ENCODE measurements at places on chromosomes 4 and X.

GRCh38 chrX:15401378-15401777, 17.2 kb upstream of the VEGFD start:
- no peak for DNase-seq

DNA sequence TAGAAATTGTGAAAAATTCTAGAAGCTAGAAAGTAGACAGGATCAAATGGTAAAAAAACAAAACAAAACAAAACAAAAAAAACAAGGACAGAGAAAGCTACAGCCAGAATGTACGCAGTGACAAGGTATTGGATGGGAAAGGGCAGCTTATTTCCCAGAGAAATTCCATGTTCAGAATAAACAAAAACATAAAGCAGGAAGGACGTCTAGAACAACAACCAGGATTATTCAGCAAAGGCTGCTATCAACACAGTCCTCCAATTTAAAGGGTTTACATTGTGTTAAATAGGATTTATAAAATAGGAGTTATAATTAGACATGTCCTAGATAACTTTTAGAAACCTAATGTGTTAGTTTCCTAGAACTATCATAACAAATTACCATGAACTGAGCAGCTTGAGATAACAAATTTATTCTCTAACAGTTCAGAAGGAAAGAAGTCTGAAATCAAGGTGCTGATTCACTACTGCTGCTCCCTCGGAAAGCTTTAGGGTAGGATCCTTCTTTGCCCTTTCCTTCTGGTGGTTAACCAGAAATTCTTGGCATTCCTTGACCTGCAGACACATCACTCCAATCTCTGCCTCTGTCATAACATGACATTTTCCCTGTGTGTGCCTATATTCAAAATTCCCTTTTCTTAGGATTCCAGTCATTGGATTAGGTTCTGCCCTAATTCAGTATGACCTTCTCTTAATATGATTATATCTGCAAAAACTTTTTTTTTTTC, 175.6 kb downstream of the SNCA start:
- DNase-seq = no peak

DNA sequence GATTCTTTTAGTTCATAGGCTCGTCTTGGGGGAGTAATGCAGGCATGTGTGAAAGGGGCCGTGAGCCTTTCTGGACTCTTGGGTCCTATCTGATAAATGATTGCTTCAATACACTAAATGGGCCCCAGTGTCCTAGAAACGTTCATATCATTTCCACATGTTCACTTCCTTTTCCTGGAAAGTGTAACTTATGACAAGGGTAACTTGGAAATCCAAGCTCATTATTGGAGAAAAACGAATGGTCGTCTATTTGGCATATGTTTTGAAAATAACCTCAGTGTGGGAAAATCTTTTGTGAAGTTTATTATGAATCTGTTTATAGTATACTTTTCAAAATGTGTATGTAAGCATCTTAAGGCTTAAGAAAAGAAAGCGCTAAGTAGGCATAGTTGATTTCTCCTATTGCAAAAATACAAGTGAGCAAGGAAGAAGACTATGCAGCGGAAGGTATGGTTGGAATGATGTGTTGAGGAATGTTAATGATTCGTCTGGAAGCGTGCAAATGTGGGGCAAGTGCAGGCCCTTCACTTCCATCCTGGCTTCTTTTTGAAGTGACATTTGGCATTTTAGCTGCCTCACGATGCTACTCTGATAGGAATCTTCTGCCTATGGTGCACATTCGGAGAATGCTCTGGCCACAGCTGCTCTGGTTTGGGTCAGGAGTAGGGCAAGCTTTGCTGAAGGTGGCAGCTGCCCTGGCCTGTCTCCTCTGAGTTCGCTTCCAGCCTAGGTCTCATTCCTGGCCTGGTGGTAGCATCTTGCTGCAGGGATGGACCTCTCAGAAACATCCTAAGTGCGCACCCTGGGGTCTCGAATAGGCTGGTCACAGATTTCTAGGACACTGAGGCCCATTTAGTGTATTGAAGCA, 49.5 kb upstream of the STOX2 start:
- DNase-seq = no peak

- no peak for DNase-seq
These were observed 601 bp downstream of the INPP4B start for GRCh38 chr4:142845293-142846107.

- DNase-seq = peak; percentile 54
These were observed 156.1 kb downstream of the STPG2 start for GRCh38 chr4:97987019-97987648.

GRCh38 chrX:53882331-53882730, 161.9 kb downstream of the PHF8 start:
- no peak for DNase-seq

DNA sequence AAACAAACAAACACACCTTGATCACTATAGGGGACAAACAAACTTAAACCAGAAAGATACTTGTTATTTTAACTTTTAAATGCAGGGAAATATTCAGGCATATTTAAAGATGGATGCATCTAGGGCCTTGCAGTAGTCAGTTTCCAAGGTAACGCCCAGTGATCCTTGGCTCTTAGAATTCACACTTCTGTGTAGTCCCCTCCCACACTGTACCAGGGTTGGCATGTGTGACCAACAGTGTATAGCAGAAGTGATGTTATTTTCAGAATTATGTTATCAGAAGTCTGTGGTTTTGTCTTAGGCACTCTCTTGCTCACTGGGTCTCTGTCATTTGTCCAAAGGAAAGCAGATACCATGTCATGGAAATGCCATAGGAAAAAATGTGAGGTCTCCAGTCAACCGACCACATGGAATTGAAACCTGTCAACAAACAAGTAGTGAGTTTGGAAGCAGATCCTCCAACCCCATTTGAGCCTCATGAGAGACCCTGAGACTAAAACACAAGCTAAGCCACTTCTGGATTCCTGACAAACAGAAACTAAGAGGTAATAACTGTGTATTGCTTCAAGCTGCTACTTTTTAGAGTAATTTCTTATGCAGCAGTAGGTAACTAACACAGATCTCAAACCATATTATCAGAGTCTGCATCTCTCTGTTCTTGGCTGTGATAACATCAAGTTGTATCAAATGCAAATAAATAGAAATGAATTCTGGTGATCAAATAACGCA, 670.3 kb downstream of the KCTD8 start:
- no peak for DNase-seq

DNA sequence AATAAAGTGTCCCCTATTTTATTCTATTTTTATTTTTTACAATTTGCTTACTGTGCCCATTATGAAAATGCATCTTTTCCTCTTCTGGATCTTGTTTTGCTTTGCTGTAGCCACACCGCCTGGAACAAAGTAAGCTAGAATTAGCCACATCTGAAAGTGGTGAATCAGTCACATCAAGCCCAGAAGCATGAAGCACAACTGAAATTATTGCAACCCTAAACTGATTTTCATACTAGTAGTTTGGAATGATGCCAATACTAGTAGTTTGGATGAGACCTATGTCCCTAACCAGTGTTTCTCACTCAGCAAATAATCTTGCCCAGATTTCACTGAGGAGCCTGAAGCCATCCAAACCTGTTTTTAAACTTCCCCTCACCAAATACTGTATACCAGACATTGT, 303.0 kb downstream of the EPHA5 start:
- DNase-seq = no peak

DNA sequence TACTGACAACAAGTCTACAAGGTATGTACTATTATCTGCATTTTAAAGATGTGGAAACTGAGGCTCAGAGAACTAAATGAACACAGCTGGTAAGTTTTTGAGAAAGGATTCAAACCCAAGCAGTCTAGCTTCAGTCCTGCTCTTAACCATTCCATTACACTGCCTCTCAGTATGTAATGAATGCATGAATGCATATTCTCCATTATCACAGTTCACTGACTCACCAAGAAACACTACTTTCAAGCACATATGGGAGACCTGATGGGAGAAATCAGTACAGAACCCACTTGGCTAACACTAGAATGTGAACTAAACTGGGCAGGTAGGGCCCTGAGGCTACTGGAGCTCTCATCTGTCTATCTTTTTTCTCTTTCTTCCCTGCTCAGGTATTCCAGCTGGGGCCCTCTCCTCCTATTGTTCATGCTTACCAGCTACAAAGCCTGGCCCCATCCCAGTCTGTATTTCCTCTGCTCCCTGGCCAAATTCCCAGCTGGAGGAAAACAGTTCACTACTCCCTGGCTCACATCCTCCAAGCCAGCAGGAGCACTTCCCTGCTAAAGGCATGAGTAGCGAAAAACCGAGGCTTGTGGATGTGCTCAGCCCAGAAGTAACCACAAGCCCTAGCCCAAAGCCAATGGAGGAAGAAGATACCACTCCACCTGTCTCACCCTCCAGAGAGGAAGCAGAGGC, 178.2 kb upstream of the ARHGEF9 start:
- DNase-seq = no peak

GRCh38 chrX:84933956-84934556, 69.6 kb upstream of the APOOL start:
- DNase-seq = no peak

GRCh38 chr4:93437991-93438390, 390.6 kb upstream of the ATOH1 start:
- no peak for DNase-seq

DNA sequence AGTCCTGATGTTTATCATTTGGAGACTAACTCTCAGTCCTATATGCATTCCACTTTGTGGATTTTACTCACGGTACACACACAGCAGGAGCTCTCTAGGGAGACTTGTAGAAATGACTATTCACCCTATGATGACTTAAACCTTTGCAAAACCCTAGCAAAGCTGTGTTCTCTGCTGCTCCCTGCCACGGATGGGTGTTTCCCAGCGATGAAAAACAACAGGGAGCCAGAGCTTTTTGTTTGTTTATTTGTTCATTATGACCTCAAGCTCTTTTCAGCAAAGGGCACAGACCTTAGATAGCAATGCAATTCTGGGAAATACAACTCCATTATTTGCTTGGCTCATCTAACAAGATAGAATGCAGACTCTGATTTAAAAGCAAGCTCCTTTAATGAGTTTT, 156.6 kb downstream of the GRIA3 start:
- DNase-seq = no peak

- no peak for DNase-seq
These were observed 67.4 kb downstream of the CHRNA9 start for GRCh38 chr4:40402556-40402955.

DNA sequence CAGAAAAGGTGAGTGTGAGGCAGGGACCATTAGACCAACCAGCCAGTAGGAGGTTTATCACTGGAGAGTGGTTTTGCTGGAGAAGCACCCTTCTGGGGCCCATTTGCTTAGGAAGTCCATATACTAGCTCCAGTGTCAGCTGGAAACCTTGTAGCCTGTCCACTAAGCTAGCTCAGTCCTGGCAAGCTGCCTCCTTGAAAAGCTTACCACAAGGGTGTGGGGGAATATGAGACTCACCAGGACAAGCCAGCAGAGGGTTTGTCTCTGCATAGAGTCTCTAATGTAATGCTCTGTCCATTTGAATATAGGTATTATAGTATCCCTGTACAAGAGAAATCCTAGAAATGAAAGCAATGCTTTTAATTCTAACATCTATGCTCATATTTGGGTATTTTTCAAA, 86.3 kb downstream of the FBXL5 start:
- no peak for DNase-seq

DNA sequence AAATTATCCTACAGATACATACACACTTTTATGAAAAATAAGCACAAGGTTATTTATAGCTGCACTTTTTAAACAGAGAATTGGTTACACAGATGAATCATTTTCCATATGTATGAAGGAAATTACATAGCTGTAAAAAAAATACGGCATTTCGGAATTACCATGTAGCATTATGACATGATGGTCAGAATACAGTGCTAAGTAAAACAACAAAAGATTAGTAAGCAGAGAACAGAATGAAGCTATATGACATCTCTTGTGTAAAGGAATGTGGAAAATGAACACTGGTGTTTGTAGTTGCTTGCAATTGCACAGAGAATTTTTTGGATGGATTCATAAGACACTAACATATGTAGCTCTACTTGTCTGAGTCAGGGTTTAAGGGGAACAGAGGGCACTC, 1222.0 kb upstream of the PRKX start:
- peak; percentile 0 for DNase-seq

GRCh38 chr4:43853565-43854264, 594.9 kb downstream of the KCTD8 start:
- no peak for DNase-seq

GRCh38 chr4:138865765-138866164, 149.8 kb upstream of the NOCT start:
- no peak for DNase-seq

DNA sequence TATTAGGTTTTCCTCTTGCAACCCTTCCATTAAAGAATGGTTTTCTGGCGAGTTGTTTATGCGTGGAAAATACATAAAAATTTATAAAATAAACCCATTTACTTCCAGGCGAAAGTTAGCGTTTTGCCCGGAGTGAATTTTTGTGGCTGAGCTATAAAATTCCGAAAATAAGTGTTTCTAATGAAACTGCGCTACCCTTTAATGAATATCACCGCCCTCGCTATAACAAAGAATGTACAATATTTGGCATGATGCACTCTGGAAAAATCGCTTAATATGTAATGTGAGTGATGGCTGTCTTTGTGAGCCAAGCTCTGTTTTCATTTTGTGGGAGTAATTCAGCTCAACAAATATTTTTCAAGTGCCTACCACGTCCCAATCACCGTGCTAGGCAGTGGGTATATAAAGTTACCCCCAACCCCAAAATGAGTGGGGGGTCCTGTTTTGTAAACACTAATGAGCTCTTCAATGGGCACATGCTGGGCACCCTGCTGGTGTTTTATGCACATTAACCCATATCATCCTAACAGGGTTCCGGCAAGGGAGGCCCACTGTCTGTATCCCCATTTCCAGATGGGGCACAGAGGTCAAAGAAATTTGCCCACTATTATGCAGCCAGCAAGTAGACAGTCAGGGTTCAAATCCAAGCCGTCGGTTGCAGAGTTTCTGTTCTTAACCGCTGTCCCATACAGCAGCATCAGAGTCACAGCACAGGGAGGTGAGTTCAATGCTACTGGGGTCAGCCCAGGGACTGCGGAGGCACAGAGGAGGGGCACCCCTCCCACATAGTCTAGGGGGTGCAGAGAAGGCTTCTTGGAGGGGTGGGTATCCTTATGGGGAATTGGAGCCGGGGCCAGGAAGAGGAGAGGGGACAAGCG, 65.7 kb upstream of the STX18 start:
- no peak for DNase-seq

DNA sequence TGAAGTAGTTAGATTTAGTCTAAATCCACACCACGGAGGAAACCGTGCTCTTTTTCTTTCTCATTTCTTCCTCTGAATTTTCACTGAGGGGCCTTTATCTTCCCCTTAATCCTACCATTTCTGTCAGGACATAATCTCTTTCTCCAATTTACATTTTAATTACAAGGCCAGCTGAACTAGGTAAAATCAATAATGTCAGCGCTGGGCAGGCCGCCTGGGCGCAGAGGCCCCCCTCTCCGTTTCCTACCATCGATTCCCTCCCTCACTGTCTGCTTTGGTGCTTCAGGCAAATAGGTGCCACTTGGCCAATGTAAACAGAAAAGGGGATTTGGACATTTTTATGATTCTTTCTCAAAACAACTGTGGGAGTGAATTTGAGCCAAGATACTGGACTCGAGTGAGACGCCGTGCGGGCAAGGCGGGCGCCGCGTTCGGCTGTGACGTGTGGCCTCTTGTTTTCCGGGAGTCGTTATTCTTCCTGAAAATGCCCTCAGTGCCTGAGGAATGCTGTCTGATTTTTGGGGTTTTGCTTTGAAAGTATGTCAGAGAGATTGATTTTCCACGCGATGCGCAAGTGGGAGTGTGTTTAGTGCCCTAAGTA, 22.6 kb downstream of the UVSSA start:
- DNase-seq = no peak

GRCh38 chr4:152735396-152735859, 44.1 kb downstream of the TIGD4 start:
- peak; percentile 38 for DNase-seq

- no peak for DNase-seq
These were observed 56.3 kb downstream of the DTHD1 start for GRCh38 chr4:36337665-36338185.
